ENCODE measurements at places on chromosomes 4 and X. TPM values are rescaled to one million over a fixed set of nuclear protein-coding genes. Genes with fewer than 3 reads are reported as not detected.

The RPL36A gene
- total RNA-seq = 110 TPM

The PTPN13 gene
- total RNA-seq = 38.0 TPM

The GNRHR gene
- total RNA-seq = not detected

The BEX5 gene
- total RNA-seq = 0.42 TPM

The FGFR3 gene
- 4.3 TPM for total RNA-seq

The AADAT gene
- total RNA-seq = 12.3 TPM

The XAGE1A gene
- not detected for total RNA-seq

The GPR119 gene
- total RNA-seq = not detected

The INTS6L gene
- 5.8 TPM for total RNA-seq

The COL25A1 gene
- total RNA-seq = 0.45 TPM

The GAGE12D gene
- not detected for total RNA-seq

GRCh38 chrX:13092455-13092941 lies 48.1 kb upstream of the FAM9C start:
- DNase-seq = no peak
- no peak overlapping the region for H3K27ac ChIP-seq
- H3K4me1 ChIP-seq = peaks cover 47% of the 10 kb centered on the region
- H3K36me3 ChIP-seq = peaks cover 1% of the 10 kb centered on the region
- H3K27me3 ChIP-seq = no peaks in the 10 kb centered on the region

DNA sequence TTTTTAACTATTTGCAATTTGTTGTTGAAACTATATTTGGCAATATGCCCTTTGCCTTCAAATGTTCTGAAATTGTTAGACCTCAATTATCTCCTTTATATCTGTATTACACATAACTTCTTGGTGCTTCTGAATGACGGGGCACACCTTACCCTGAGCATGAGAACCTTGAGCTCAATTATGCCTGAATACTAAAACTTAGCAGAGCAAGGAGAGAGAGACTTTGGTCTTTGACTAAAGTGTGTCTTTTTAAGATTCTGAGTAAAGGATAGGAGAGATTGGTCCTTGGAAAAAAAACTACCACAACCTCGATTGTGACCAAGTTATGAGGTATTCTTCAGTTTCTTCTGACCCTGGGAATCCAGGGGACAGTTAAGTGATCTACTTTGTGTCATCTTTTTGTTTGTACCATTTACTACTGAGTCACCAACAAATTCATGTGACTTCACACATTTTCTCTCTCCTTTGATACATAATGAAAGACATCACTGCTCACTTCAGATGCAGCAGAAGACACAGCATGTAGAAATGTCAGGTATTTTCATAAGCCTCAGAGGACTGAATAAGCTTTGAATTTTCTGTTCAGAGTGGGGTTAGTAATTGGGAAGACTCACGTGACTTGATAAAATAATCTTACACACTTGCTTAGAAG lies 51.4 kb downstream of the PTTG2 start:
- H3K27ac ChIP-seq = no peak overlapping the region
- peaks cover 30% of the 10 kb centered on the region for H3K4me1 ChIP-seq
- peaks cover 5% of the 10 kb centered on the region for H3K36me3 ChIP-seq
- DNase-seq = no peak

DNA sequence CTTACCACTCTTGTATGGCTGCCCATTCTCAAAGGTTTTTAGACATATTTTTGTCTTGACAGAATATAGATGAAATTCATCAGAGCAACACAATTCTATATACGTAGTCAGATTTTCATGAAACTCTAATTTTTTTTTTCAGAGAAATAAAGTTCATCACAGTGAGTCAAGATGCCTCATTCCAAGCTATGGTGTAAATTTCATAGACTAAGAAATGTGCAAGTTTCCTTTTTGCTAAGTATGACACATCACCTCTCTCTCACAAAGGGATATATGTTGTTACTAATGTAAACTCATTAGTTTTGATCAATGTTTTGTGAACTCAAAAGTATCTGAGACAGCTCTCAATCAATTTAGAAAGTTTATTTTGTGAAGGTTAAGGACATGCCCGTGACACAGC lies 60.4 kb upstream of the ATXN3L start:
- H3K4me3 ChIP-seq = no peak overlapping the region
- H3K27me3 ChIP-seq = no peaks in the 10 kb centered on the region
- DNase-seq = no peak
- H3K27ac ChIP-seq = peak overlapping the region; percentile 95
- H3K4me1 ChIP-seq = peaks cover 80% of the 10 kb centered on the region

DNA sequence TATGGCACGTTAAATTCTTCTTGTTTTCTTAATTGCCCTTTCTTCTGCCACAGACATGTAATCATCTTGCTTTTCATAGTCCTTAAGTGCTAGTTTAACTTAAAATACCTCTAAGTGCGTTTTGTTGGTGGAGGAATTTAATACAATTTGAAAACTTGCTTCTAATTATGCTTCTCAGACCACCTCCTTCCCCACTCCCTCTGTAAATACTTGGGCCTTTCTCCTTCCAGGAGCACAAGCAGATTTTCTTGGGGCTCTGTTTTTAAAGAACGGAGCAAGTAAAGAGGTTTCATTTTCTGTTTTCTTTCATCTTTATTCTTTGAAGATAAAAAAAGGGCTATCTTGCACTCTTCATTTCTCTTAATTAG lies 559 bp upstream of the PCDH18 start:
- no peaks in the 10 kb centered on the region for H3K27me3 ChIP-seq
- peaks cover 18% of the 10 kb centered on the region for H3K4me1 ChIP-seq
- no peak for DNase-seq
- H3K4me3 ChIP-seq = no peak overlapping the region
- H3K36me3 ChIP-seq = peaks cover 16% of the 10 kb centered on the region

GRCh38 chr4:119261986-119262385 lies 49.5 kb downstream of the USP53 start:
- no peaks in the 10 kb centered on the region for H3K4me1 ChIP-seq
- peaks cover 17% of the 10 kb centered on the region for H3K36me3 ChIP-seq
- H3K27ac ChIP-seq = no peak overlapping the region
- no peak overlapping the region for H3K4me3 ChIP-seq

GRCh38 chrX:16665089-16665488 lies 15.1 kb downstream of the S100G start:
- peaks cover 7% of the 10 kb centered on the region for H3K36me3 ChIP-seq
- H3K27me3 ChIP-seq = no peaks in the 10 kb centered on the region
- H3K27ac ChIP-seq = peak overlapping the region; percentile 91
- peaks cover 37% of the 10 kb centered on the region for H3K4me1 ChIP-seq
- no peak for DNase-seq

- H3K27me3 ChIP-seq = no peaks in the 10 kb centered on the region
- no peak overlapping the region for H3K27ac ChIP-seq
- no peak for DNase-seq
- H3K36me3 ChIP-seq = no peaks in the 10 kb centered on the region
- peaks cover 8% of the 10 kb centered on the region for H3K4me1 ChIP-seq
These were observed 5.7 kb upstream of the SCOC start for GRCh38 chr4:140367738-140368137.

GRCh38 chrX:117610806-117611205 lies 505.8 kb downstream of the KLHL13 start:
- DNase-seq = no peak
- no peaks in the 10 kb centered on the region for H3K36me3 ChIP-seq
- no peak overlapping the region for H3K4me3 ChIP-seq
- no peaks in the 10 kb centered on the region for H3K4me1 ChIP-seq

DNA sequence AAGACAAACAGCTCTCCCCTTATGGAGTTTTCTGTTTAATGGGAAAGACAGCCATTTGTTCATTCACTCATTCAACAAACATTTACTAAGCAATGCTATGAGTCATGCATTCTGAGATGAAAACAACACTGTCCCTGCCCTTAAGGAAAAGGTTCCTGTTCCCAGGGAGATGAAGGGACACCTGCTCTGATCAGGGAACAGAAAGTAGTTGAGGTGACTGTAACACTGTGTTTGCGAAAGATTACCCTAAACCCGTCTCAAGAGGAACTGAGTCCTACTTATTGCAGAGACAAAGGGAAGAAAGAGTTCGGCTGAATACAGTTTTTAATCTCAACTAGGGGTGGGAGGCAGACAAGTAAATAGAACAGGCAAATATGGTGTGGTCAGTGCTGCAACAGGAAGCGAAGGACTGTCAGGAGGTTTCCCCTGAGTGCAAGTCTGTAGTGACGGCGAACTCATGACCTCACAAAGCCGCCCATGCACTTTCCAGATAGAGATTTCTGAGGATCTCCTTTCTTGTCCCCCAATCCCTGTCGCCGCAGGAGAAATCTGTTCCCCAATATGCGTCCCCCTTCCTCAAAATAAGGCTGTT lies 712 bp downstream of the STX18 start:
- H3K27me3 ChIP-seq = no peaks in the 10 kb centered on the region
- H3K36me3 ChIP-seq = peaks cover 3% of the 10 kb centered on the region

DNA sequence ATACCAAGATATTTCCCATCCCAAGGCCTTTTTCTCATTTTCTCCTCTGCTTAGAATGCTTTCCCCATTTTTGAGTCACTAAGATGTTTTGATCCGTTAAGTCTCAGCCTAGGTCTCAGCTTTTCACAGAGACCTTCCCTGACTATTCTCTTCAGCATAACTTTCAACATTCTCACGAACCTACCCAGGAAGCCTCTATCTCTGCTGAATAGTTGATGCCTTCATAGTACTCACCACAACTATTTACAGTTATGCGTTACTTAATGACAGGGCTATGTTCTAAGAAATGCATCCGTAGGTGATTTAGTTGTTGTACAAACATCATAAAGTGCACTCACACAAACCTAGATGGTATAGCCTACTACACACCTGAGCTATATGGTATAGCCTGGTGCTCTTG lies 64.5 kb downstream of the ARL9 start:
- no peaks in the 10 kb centered on the region for H3K36me3 ChIP-seq
- no peak for DNase-seq
- H3K27ac ChIP-seq = no peak overlapping the region
- no peaks in the 10 kb centered on the region for H3K4me1 ChIP-seq

- no peak overlapping the region for H3K27ac ChIP-seq
- DNase-seq = no peak
- H3K27me3 ChIP-seq = peaks cover 6% of the 10 kb centered on the region
- no peak overlapping the region for H3K4me3 ChIP-seq
- H3K36me3 ChIP-seq = no peaks in the 10 kb centered on the region
These were observed 43.2 kb downstream of the ANOS1 start for GRCh38 chrX:8688776-8689175.

- peaks cover 10% of the 10 kb centered on the region for H3K4me1 ChIP-seq
- H3K27me3 ChIP-seq = peaks cover 2% of the 10 kb centered on the region
- H3K27ac ChIP-seq = no peak overlapping the region
- H3K4me3 ChIP-seq = no peak overlapping the region
These were observed 147.4 kb downstream of the SMIM20 start for GRCh38 chr4:26061248-26061986.

DNA sequence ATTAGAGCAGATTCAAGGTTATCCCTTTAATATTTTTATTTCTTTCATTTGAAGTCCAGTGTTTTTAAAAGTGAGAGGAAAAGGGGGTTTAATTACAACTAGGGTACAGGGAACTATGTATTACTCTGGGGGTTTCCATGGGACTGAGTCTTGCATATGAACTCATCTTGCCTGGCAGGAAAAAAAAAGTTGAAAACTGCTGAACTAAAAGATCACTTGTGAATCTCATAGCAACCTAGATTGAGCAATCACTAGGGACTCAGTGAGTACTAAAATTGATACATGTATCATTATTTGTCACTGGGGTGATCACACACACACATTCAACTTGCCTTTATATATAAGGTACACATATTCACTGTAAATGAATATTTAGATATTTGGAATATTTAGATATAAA lies 180.7 kb upstream of the SFRP2 start:
- peaks cover 4% of the 10 kb centered on the region for H3K36me3 ChIP-seq
- DNase-seq = no peak
- H3K4me3 ChIP-seq = no peak overlapping the region
- H3K4me1 ChIP-seq = peaks cover 8% of the 10 kb centered on the region
- H3K27ac ChIP-seq = no peak overlapping the region
- H3K27me3 ChIP-seq = no peaks in the 10 kb centered on the region

DNA sequence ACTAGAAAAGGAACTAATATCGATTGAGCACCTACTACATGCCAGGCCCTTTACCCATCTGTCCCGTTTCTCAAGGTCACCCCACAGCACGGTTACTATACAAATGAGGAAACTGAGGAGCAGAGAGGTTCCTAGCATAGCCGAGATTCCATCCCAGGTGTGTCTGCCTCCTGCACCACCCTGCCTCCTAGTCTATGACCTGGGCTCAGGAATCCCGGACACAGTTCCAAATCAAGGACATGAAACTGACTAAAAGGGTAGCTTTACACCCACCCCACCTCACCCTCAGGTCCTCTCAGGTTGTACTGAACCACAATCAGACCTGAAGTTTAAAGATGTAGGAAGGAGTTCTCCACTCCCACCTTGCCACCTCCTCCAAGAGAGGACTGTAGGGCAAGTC lies 55.6 kb downstream of the APBB2 start:
- H3K36me3 ChIP-seq = peaks cover 2% of the 10 kb centered on the region
- H3K4me3 ChIP-seq = no peak overlapping the region
- peaks cover 84% of the 10 kb centered on the region for H3K4me1 ChIP-seq
- no peaks in the 10 kb centered on the region for H3K27me3 ChIP-seq
- peak overlapping the region; percentile 69 for H3K27ac ChIP-seq

GRCh38 chr4:62028745-62029144 lies 828.6 kb downstream of the ADGRL3 start:
- no peak overlapping the region for H3K4me3 ChIP-seq
- no peaks in the 10 kb centered on the region for H3K4me1 ChIP-seq
- H3K27me3 ChIP-seq = no peaks in the 10 kb centered on the region
- H3K27ac ChIP-seq = no peak overlapping the region
- DNase-seq = no peak

DNA sequence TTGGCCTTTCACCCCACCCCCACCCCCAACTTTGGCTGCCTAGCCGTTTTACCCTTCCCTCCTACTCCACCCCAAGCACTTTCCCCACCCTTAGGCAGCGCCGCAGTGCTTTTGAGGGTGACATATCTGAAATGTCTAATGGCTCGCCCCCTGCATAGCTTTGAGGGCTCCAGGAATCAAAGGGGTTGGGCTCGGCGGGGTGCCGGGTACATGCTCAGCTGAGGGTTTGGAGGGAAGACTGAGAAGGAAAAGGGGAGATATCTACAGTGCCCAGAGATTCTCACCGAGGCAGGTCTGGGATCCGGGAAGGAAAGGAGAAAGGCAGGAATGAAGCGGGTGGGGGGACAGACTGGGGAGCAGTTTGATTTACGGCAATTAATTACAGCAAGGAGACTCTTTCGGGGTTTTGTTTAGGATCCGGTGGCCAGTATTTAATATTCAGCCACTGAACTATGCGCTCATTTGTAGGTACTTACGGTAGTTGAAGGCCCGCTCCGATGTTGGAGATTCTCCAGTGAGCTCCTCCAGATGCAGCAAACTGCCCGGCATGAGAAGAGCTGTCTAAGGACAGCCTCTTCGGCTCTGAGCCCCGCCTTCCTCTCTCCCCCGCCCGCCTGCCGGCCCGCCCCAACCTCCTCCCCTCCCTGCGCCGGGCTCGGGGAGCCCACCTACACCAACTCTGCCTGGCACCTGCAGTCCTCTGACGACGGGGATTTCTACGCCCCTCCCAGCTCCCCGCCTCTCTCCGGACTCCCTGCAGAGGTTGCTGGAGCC lies at the start of gene IGSF1:
IGSF1 (minus strand) TSS at position 569 of the 774 bp plus-strand sequence. CDS start 2,632 bp downstream, outside the sequence.
- peak within 1 kb of the TSS; percentile 29 for H3K27ac ChIP-seq
- H3K4me3 ChIP-seq = peak within 1 kb of the TSS; percentile 70
- no peak for DNase-seq

Measured in chondrocyte (in vitro differentiated cells).